ENCODE measurements at places on chromosomes 16 and 17.

DNA sequence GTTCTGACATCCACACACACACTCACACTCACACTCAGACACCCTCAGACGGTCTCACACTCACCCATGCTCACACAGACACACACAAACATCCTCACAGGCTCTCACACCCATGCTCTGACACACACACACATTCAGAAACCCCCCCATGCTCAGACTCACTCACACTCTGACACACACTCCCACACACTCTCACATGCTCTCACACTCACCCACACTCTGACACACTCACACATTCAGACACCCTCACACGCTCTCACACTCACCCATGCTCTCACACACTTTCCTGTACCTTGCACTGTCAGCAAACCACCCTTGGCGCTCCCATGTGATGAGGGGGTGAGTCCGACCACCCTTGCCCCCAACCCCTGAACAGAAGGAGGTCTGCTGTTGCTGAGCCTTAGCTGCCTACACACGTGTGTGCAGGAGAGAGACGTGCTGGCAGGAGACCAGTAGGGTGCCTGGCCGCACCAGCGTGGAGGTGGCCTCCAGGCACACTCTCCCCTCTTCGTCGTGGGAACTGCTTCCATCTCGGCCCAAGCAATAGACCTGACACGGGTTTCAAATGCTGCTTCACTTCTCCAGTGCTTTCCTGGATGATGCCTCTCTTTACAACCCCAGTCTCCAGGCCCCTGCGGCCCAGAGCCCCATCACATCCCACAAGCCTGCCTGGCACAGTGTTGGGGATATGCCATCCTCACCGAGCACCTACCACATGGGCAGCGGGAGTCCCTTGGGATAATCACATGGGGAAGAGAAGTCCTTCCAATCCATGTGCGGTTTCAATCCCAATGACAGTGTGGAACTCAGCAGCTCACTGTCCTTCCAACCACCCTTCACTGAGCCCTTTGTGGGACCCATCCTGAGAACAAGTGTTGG is 267.8 kb upstream of the FOXF1 start:
- no peak for DNase-seq

DNA sequence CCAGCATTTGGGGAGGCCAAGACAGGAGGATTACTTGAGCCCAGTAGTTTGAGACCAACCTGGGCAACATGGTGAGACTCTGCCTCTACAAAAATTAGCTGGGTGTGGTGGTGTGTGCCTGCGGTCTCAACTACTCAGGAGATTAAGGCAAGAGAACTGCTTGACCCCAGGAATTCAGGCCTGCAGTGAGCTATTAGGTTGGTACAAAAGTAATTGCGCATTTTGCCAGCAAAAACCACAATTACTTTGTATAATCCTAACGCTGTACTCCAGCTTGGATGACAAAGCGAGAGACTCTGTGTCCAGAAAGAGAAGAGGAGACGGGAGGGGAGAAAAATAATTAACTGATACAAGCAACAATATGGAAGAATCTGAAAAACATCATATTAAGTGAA is 32.7 kb downstream of the YWHAE start:
- DNase-seq: no peak

- DNase-seq: peak; percentile 19
Observed at GRCh38 chr17:56499799-56500388, 93.6 kb upstream of the NOG start.

GRCh38 chr17:80108036-80108971 is 6.9 kb downstream of the GAA start:
- DNase-seq: no peak

DNA sequence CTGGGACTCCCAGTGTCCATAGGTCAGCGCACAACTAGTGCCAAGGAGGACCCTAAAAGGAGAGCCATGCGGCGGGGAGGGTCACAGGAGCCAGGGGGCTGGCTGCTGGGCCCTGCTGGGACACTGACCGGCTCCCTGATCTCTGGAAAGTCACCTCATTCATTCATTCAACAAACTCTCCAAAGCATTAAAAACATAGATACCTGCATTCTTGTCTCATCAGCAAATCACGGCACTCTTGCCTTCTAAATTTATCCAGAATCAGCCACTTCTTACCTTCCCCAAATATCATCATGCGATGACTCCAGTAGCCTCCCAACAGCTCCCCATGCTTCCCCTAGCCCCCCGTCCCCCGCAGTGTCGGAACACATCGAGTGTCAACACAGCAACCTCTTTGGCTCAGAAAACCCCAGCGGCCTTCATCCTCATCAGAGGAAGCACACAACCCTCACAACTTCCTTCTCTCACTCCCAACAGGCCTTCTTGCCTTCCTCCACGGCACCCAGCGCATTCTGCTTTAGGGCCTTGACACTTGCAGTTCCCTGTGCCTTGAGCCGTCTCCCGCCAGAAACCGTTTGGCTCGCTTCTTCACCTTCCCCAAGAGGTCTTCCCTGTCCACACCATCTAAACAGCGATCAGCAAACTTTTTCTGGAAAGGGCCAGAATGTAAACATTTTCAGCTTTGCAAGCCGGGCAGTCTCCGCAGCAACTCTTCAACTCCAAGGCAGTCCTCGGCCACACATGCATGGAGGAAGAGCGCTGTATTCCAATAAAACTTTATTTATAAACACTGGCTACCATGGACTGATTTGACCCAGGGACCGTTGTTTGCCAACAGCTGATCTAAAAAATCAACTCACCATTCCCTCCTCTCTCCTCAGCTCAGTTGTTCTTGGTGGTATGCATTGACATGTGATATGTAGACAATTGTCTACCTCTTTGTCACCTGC is 119.5 kb upstream of the TNRC6C start:
- no peak for DNase-seq

Measured in NCI-H2029 treated with DMSO at 0.1 percent for 48 hours (cell line).